ENCODE measurements at places on chromosomes 16 and 17.

GRCh38 chr16:2472885-2473445 lies 1.9 kb downstream of the NTN3 start:
- no peak for DNase-seq

DNA sequence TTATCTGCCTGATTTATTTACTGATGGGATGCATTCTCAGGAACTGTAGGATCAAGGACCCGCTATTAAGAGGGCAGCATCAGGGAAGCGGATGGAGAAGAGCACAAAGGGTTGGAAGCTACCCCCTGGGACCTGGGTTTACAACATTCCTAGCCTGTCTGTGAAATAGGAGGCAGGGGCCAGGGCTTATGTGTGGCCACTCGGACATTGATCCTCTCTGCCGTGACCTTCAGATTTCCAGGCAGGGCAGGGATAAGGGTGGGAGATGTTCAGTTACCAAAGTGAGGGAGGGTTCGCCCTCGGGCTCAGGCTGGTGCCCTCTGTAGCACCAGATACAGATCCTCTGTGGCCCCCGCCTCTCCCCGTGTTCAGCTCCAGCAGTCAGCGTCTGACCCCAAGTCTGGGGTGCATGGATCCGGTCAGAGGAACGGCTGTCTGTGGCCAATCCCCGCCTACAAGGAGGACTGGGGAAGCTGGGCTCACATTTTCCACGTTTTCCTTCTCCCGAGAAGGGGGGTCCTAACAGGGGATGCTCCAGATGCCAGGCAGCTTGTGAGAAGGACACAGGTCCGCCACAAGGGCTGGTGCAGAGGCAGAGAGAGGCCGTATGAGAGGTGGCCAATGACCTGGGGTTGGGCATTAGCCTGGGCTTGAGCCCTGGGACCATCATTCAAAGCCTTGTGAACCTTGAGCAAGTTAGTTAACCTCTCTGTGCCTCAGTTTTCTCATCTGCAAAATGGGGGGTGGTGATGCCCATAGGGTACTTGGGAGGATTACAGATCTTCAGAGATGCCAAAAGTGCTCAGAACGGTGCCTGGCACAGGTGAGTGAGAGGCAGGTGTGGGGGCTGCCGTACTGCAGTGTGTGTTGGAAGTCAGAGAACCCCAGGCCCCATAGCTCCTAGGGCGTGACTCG lies 48.3 kb downstream of the ATP2C2 start:
- no peak for DNase-seq

DNA sequence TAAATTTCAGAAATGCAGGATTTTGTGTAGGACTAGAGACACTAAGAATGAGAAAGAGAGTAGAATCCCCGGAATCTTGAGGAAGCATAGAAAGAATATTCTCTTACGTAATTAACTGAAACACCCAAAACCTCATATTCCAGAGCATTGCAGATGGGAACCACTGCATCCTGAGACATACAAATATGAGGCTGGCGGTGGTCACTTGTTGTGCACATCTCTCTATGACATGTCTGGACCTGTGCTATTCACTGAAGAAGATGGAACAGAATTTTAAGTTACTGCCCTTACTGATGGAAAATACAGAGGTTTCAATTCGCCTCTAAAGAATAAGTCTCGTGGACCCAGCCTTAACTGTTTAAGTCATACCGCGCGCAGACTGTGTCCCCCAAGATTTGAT lies 806 bp downstream of the RAD51C start:
- DNase-seq = no peak

DNA sequence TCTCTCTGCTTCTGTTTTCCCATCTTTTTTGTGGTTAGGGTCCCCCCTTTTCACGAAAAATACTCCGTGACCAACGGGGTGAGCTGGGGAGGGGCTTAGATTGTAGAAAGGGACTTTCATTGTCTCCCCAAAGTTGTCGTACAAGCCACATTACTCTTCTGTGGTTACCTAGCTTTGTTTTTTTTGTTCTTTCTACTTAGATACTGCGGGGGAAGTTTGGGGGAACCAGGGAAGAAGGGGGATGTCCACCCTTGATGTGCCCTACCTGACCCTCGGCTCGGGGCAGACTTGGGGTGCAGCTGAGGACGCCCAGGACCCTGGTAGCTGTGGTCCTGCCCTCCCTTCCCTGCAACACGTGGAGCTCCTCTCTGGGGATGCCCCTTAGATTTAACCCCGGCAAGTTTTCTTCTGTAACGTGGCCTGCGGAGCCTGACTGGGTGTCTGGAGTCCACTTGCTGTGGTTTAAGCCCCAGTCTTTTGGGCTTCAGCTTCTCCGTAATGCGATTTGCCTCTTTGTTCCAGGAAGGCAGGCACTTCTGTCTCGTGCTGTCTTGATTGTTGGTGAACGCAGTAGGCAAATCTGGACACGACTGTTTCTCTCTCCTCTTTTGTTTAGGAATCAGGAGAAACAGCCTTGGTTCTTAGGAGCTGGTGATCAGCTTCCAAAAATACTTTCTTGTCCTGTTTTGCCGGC lies 892 bp downstream of the ABCC1 start:
- peak; percentile 11 for DNase-seq

- no peak for DNase-seq
Measured at GRCh38 chr17:57369509-57369945, 113.2 kb downstream of the MSI2 start.

DNA sequence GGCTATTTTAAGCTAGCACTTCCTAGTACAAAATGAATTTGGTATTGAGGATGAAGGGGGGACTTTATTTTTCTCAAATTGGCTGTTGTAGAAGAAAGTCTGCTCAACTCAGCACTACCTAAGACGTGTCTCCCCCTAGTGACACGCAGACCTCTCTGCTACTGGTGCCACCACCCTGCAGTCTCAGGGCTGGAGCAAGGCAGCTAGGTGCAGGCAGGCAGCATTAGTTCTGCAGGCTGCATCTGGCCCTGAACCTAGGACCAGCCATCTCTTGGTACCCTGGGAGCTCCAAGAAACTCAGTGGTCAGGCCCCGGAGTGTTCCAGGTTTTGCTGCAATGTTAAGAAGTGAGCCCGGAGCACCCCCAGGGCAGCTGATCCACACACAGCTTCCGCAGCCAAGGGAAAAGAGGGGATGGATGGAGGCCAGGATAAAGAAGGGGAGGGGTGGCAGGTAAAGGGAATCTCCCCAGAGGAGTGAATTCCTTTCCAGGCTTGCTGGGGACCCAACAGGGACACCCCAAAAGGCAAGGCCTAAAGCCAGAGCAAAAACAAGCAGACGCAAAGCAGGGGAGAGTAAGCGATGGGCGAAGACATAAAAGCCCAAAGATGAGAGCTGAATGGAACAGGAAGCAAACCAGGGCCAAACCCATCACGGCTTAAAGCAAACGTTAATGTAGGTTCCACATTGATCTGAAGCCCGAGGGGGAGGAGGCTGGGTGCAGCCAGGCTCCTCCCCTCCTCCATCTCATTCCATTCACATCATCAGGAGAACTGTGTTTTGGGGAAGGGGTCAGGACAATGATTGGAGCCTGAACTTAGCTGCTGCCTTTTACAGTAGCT lies 200.5 kb downstream of the ZFHX3 start:
- no peak for DNase-seq

DNA sequence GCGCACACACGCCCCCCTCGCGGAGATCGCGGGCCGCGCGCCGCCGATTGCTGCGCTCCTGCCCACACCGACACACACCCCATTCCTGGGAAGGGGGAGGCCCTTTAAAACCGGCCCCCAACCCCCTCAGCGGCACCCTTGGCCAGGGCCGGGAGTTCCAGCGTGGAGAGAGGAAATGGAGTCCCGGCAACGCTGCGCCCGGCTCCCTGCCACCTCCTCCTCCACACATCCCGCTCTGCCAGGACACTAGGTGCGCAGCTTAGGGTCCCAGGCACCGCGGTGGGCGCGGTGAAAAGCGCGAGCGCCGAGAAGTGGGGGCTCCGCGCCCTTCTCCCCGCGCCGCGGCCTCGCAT lies 397 bp downstream of the CDC42EP4 start:
- no peak for DNase-seq

DNA sequence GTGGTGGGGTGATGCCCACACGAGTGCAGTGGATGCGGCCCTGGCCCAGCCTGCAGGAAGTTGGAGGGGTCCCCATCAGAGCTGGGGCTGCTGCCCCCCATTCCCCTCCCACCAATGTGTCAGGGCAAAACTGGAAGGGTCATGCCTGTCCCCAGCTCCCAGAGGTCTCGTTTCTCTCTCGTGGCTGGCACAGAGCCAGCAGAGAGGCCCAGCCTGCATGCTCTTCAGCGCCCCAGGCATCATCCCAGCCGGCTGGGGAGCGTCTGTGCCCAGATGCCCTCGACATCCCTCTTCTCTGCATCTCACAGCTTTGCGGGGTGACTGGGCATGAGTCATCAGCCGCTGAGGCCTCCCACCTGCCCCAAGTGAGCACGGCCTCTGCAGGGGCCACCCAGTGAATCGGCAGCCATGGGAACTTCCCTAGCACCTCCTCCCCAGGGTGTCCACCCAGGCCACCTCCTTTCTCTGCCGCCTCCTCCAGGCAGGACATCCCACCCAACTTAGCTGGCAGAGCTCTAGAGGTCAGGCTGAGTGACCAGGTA lies 9.8 kb upstream of the CSNK1D start:
- DNase-seq = no peak

GRCh38 chr16:27472091-27473020 lies 70.4 kb downstream of the IL21R start:
- no peak for DNase-seq

GRCh38 chr17:56985371-56986162 lies 7.6 kb downstream of the SCPEP1 start:
- DNase-seq = no peak

- no peak for DNase-seq
Measured at GRCh38 chr17:73343168-73343634, 31.4 kb upstream of the CDC42EP4 start.

- no peak for DNase-seq
Measured at GRCh38 chr17:1541367-1541904, 21.2 kb downstream of the PITPNA start.

GRCh38 chr16:77332792-77333191 lies 102.0 kb downstream of the ADAMTS18 start:
- DNase-seq = no peak

GRCh38 chr17:63042256-63042812 lies 76.3 kb downstream of the TANC2 start:
- DNase-seq = no peak

- DNase-seq = no peak
Measured at GRCh38 chr16:78105517-78105916, 6.1 kb downstream of the WWOX start.

DNA sequence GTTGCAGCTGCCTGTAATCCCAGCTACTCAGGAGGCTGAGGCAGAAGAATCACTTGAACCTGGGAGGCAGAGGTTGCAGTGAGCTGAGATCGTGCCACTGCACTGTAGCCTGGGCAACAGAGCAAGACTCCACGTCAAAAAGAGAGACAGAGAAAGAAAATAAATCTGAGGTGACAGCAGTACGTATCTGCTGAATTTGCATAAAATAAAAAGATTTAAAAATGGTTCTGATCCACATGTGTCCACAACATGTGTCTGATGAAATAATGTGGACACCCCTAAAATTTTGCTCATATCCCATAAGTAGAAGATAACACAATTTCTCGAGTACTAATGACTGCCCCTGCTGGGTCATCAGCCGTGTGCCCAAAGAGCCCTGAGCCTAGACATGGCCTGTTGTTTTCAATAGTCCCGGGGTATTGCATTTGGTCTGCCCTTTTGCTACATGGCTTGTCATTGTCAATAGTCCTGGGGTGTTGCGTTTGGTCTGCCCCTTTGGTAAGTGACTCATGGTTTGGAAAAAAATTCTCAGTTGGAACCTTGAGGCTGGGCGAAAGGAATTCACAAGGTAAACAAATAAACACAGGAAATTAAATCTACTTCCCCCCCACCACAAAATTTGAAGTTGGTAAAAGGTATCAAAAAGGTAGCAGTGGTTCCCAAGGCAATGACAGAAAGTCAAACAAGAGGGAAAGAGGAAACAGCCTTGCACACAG lies 434.6 kb upstream of the MAF start:
- DNase-seq = no peak

DNA sequence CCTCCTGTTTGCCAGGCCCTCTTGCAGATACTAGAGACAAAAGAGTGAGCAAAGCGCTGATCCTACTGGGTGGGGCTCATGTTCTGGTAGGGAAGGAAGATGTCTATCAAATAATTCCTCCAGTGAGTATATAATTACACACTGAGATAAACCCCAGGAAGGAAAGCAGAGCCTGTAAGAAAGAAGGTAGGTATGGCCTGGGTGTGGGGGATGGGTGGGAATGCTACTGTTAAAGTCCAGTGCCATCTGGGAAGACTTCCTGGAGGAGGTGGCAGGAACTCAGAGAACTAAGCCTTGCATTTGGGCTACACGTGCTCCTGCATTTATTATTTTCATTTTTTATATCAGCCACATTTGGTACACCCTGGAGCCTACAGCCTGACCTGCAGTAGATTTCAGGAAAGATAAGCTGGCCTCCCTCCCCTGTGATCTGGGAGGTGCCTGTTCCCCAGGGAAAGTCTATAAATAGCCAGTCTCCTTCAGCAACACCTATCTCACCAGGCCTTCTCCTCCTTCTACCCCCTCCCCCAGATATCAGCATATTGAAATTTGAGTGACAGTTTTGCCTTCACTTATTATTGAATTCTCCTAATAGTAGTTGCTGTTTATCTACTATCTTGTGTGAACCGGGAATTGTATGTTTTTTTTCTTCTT lies 11.5 kb downstream of the ATP2C2 start:
- no peak for DNase-seq

- no peak for DNase-seq
Measured at GRCh38 chr16:17944345-17944744, 392.2 kb downstream of the NPIPA8 start.

- no peak for DNase-seq
Measured at GRCh38 chr16:71670537-71670936, 44.6 kb downstream of the MARVELD3 start.

DNA sequence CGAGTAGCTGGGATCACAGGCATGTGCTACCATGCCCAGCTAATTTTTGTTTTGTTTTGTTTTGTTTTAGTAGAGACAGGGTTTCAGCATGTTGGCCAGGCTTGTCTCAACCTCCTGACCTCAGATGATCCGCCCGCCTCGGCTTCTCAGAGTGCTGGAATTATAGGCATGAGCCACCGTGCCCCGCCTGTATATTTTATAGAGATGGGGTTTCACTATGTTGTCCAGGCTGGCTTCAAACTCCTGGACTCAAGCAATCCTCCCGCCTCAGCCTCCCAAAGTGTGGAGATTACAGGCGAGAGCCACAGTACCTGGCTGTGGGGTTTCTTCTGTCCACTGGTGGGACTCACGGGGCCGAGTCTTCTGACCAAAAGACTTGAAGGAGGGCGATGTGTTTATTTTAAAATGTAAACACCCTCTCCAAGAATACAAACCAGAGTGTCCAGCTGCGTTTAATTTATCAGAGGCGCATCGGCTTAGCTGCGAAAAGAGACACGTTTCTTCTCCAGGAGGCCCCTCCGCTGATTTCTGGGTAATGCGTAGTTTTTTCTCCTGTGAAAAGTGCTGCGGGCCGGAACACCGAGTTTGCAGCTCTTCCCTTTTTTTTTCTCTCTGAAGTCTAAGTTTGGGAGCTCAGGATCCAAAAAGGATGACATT lies 86.9 kb upstream of the CIBAR2 start:
- no peak for DNase-seq

GRCh38 chr17:18917506-18918032 lies 34.4 kb upstream of the SLC5A10 start:
- DNase-seq = no peak

DNA sequence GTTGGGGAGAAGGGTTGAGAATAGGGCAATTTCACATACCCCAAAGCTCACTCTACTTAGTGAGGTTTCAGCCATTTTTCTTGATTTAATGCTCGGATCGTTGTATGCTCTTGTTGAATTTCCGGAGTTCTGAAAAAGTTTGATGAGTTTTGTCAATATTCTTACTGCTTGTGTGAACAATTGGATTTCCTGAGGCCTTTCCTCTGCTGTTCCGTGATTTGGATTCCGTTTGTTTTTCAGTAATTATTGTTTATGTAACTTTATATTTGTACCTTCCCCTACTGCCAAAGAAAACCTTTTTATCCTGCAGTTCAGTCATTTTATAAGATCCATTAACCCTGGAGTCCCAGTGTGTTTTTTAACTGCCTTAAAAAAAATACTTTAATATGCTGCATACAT lies 62.9 kb downstream of the PHKB start:
- DNase-seq = no peak

Measured in stimulated activated CD4-positive, alpha-beta T cell treated with anti-CD3 and anti-CD28 coated beads, Interleukin-15, amount 100 ng/mL, for 1 hour (primary cell).